ENCODE measurements at places on chromosomes 3 and 15.

DNA sequence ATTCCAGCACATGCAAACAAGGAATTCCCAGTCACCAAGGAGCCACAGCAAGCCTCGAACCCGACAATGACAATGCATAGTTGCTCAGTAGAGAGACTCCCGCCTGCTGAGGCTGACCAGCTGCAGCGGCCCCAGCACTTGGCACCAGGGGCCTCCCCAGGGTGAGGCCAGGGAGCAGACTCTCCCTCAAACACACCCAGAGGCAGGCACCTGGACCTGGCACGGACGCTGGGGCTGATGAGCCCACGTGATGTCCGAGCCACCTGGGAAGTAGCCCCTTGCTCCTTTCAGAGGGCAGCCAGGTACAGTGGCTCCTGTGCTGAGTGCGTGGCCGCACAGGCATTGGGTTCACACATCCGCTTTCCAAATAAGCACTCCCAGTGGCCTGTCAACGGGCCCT is 315.9 kb upstream of the TGFBR2 start:
- no peak for DNase-seq

DNA sequence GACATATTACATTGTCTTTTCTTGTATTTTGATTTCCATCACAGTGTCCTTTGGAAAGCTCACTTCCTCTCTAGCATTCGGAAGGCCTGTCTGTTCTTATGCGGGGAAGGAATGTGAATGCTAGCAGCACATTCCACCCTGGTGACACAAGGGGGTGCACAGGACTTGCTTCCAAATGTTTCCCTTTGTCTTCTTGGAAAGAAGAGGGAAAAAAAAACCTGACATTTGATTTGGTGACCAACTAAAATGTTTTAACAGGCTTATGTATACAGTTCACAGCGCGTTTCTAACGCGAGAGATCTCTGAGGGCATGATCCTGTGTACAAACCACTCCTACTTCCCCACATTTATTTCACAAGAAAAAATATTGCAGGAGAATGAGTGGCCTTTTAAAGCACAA is 107.6 kb upstream of the FXR1 start:
- DNase-seq, result no peak

DNA sequence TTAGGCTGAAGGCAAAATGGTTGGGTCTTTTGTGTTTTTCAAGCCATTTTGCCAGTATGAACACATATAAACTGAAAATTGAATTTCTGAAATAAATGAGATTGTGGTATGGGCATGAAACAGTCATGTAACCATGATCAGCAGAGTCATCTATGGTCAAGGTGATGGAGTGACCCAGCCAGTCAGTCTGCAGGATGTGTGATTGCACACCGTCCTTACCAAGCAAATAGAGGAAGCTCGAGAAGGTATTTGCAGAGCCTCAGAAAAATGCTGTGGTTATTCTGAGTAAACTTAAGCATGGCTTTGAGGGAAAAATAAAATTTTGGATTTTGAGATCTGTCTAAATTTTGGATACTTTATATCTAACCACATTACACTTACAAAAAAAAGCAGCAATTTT is 95.9 kb upstream of the RNF7 start:
- DNase-seq, result no peak

GRCh38 chr15:64000183-64000951 is 45.9 kb downstream of the DAPK2 start:
- DNase-seq, result no peak

GRCh38 chr3:71172951-71173350 is 410.6 kb downstream of the FOXP1 start:
- no peak for DNase-seq

GRCh38 chr15:53346583-53346982 is 412.9 kb downstream of the WDR72 start:
- no peak for DNase-seq

GRCh38 chr15:83300826-83301225 is 16.4 kb upstream of the BNC1 start:
- DNase-seq, result no peak

- no peak for DNase-seq
Observed at GRCh38 chr15:98901434-98902072, 106.0 kb downstream of the PGPEP1L start.

GRCh38 chr3:119781330-119782198 is at the start of gene NR1I2:
NR1I2 (plus strand) TSS chr3:119782101.
- no peak for DNase-seq

GRCh38 chr3:72343078-72343477 is 505.2 kb downstream of the SHQ1 start:
- DNase-seq, result no peak

DNA sequence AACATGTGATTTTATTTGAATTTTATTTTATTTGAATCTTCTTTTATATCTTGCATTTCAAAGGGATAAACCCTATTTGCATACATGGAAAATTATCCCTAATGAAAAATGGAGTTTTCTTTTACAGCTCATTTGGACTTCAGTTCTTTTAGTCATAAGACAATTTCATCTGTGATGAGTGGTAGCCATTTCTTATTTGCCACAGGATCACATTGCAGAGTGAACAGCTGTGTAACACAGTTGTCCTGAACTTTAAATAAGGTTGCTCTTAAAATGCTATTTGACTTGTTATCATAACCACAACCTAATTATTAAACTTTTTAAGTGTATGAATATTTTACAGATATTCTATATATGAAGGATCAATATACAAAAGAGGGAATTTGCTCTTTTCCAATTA is 221.7 kb upstream of the ROPN1 start:
- no peak for DNase-seq

All from effector memory CD4-positive, alpha-beta T cell (primary cell).